ENCODE measurements at places on chromosomes 16 and 17.

DNA sequence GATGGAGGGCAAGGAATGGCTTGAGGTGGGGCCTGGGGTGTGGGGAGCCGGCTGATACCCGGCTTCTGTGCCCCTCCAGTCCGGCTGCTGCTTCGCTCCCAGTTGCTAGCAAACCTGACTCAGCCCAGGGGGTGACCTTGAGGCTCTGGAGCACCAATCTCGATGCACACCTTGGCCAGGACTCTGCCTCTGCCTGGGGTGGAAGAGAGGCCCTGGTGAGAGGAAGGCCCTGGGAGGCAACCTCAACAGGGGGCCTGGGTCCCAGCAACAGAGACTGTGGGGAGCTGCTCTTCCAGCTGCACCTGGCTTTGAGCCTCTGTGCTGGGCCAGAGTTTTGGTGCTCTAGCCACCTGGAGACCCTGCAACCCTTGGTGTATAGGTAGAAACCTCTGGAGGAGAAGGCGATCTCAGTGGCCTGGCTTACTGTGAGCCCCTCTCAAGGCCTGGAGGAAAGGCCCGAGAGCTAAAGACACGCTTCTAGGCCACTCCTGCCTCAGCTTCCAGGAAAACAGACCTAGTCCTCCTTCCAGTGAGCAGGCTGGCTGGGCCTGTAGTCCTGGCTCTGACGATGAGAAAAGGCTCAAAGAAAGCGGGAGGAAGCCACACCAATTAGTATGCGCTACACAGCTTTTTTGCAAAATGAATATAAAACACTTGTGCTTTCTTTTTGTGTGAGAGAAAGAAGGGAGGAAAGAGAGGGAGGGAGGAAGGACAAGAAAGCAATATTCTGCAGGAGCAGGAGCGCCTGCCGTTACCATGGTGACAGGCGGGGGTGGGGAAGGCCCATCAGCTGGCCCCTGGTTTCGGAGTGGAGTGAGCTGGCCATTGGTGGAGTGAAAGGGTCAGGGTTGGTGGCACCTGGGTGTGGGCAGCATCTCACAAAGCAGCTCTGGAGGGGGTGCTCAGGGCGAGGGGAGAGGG, 51.0 kb downstream of the VAC14 start:
- no peak for DNase-seq

DNA sequence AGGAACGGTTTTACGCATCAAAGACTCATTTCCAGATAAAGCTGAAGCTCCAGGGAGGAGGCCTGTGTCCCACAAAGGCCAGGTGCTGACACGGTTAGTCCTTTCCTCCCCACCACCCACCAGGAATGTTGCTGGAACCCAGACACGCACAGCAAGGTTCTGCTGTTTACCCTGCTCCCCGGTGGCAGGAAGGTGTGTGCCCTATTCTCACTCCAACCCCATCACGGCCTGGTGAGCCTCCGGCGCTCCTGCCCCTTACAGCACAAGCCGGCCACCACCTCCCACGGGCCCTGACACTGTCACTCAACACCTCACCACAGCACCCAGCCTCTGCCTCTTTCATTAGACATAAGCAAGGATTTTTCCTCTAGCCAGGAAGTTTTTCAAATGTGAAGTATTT, 47.8 kb downstream of the ANKRD11 start:
- DNase-seq, result no peak

GRCh38 chr17:20010099-20010863, 1.1 kb downstream of the SPECC1 start:
- no peak for DNase-seq

DNA sequence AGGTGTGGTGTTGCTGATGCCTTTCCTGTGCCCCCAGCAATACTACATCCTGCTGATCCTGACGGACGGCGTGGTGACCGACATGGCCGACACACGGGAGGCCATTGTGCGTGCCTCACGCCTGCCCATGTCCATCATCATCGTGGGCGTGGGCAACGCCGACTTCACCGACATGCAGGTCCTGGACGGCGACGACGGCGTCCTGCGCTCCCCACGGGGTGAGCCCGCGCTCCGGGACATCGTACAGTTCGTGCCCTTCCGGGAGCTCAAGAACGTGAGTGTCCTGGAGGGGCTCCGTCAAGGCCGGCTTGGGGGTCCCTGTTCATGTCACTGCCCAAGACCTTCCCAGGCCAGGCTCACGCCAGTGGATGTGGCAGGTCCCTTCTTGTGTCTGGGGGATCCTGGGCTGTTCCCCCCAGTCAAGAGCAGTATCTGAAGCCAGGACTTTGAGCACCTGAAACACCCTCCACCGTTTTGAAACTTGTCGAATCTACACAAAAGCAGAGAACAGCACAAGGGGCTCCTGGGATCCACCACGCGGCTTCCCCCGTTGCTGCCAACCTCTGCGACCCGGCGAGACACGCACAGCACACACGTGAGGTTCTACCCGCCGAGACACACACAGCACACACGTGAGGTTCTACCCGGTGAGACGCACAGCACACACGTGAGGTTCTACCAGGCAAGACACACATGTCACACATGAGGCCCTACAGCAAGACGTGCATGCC, 17.9 kb upstream of the DPEP1 start:
- no peak for DNase-seq

DNA sequence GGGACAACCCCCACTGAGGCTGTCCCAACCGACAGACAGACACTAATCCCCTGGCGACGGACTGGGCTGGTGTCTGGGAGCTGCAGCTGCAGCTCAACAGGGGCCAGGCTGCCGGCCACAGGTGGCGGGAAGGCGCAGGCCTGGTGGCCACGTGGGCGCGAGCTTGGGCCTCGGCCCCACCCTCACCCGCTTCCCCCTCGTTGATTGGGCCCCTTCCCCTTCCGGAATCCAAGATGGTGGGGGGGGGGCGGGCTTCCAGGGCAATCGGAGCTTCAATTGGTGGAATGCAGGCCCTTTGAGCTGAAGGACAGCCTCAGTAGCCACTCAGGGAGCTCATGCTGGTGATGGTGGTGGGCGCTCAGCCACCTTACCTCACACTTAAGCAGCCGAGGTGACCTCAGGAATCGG, 8.7 kb upstream of the TBX4 start:
- DNase-seq, result no peak

DNA sequence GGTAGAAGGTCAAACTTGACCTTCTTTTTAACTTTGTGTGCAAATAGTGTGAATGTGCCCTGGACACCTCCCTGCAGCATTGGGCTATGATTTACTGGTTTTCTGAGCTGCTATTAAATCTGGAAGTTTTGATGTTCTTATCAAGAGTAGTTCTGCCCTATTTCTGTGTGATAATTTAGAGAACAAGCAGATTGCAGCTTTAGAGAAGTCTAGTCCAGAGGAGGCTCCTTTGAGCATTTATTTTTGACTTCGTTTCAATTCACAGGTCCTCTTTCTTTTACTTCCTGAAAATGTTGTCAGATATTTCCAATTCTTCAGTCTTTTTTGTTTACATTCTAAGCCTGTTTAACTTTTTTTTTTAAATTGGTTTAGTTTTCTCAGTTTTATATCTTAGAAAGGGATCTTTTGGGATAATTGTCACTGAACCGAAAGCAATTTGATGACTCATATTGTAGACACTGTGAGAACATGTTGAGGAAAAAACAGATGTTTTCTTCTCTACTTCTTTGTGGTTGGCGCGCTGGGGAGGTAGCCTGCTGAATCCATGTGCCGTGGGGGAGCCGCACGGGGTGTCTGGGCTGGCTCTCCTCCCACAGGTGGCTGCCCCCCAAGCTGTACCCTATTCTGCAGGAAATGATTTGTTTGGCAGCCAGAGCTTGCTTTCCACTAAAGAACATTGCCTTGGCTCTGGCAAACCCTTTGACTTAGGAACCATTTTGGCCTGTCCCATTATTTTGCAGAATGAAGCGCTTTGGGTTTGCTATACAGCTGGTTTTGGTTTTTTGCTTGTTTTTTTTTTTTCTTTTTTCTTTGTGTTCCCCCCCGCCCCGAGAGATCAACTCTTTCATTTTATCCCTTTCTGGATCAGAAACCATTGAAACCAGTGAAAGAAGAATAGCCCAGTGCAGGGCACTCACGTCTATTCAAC, 53.4 kb downstream of the MFSD11 start:
- peak; percentile 55 for DNase-seq

DNA sequence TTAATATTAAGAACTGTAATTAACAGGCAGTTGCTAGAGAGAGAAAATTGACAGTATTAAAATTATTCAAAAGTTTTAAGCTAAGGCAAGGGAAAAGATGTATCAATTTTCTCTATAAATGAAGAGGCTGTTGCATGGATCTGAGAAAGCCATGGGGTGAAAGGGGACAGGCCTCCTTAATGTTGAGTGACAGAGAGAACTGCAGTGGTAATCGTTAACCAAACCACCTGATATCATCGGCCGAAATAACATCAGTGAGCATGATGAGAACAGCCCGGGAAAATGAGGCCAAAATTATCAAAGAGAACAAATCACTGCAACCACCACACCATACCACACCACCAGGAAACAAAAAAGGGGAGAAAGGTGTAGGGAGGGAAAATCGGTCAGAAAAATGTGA, 3.6 kb downstream of the ZNF423 start:
- DNase-seq, result no peak

DNA sequence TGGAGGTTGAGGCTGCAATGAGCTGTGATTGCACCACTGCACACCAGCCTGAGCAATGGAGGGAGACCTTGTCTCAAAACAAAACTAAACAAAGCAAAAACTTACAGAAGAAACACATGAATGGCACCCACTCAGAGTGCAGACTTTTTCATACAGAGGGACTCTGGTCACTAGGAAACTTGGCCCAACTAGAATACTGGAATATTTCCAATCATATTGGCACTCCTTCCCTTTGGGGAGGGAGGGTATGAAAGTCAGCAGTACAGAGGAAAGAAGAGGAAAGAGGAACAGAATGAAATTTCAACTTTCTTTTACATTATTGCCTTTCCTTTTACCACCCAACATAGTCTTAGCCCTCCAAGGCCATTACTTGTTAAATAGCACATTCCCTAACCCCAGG, 28.2 kb downstream of the CMTR2 start:
- no peak for DNase-seq

DNA sequence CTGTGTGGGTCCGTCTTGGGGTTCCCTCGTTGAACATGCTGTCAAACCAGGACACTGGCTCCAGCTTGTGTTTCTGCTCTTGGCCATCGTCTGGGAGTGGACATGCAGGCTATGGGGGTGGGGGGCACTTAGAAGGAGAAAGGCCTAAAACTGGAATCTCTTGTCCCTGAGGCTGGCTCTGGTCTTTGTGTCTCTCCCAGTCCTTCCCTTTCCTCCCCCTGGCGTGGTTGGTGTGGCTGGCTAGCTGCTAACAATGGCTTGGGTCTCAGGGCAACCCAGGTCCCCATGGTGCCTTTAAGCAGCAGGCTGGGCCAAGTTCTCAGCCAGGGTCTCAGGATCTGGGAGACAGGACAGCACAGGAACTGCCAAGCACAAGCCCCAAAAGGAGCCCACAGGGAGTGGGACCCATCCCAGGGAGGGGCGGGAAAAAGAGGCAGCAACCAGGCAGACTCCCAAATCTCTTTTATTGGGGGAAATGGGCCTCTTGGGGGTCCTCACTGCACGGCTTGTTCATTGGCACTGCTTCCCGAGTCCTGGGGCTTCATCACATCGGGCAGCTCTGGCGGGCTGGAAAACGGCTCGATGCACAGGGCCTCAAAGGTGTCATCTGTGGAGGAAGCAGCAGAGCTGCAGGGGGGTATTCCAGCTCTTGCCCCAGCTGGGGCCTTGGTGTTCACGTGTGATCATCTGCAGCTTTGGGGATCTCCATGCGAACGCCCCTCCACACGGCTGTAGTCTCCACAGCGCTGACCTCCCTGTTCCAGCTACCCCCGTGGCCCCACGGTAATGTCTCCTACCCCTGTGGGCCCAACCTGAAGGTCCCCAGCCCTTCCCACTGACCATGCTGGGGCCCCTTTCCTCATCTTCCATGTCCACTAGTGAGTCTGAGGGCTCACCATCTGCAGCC, 5.3 kb downstream of the ELOB start:
- DNase-seq, result no peak

- DNase-seq, result no peak
Observed at GRCh38 chr17:55266051-55266957, 1.5 kb downstream of the HLF start.

DNA sequence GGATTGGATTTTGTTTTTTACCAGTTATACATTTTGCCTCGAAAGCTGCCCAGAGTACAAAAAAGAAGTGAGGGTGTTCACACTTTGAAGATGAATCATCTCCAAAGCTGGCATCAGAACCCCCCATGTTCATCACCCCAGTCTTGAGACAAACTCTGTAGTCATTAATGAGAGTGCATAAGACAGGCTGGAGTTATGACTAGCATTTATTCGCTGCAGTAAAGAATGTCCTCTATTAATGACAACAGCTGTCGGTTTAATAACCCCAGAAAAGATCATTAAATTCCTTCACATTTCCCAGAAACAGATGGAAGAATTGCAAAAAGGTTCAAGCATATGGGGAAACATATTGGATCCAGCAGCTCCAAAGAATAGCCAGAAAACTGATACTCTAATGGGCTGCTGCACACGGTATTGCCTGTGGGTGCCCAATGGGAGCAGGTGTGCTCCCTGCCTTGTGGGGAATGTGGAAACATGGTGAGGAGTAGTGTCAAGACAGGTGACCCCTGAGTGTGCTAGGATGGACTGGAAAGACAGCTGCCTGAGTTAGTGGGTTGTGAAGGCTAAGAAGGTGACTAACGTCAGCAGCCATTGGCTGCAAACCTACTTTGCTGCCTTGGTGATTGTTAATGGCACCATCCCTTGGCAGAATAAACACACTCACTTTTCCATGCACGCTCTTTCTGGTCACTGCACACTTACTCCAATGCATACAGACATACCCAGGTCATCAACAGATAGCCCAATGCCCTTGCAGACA, 81.9 kb downstream of the AIPL1 start:
- DNase-seq, result no peak

DNA sequence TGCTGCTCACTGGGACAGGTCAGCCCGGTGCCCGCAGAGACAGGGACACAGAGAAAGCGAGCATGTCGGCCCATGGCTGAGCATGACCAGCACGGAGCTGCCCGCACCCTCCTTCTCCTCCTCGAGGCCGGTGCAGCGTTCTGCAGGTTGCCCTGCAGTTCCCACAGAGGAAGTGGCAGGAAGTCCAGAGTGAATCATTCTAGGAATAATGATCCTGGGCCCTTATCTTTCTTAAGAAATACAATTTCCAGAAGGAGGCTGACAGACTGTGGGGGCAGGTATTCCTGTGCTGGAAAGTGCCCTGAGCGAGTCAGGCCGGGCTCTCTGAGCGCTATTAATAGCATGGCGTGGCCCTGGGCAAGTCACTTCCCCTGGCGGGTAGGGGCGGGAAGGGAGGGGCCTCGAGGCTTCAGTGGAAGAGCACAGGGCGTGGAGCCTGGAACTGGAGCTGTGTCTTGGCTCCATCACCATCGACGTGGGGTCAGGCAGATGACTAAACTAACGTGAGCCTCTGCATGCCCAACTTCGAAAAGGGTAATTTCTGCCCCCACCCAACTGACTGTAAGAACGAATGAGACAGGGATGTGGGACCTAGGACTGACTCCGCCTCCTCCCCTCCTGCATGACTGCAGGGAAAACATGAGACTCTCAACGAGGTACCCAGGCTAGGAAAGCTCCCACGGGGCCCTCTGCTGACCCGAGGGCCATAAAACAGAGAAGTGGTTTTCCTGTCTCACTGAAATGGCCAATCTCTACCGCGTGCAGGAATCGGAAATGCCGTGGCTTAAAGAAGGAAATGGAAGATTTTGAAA, 9.8 kb downstream of the TMEM204 start:
- peak; percentile 61 for DNase-seq

GRCh38 chr16:30539000-30539964, 4.6 kb upstream of the ZNF747 start:
- DNase-seq, result no peak

- no peak for DNase-seq
Observed at GRCh38 chr16:2370721-2371120, 30.2 kb upstream of the ABCA3 start.
